Activated CD4-positive, alpha-beta memory T cell treated with anti-CD3 and anti-CD28 coated beads for 36 hours (primary cell): ENCODE measurements at places on chromosomes 3 and 15. TPM values are rescaled to one million over a fixed set of nuclear protein-coding genes. Genes with fewer than 3 reads are reported as not detected.

GREM1 gene
- not detected for total RNA-seq

- no peaks in the 10 kb centered on the region for H3K36me3 ChIP-seq
- no peak overlapping the region for H3K27ac ChIP-seq
- no peak overlapping the region for H3K4me3 ChIP-seq
- DNase-seq: no peak
- H3K4me1 ChIP-seq: no peaks in the 10 kb centered on the region
Observed at GRCh38 chr3:126160243-126161210, 19.9 kb downstream of the ALDH1L1 start.

ERICH6 gene
- total RNA-seq: not detected

LRRIQ4 gene
- not detected for total RNA-seq

GRCh38 chr3:179323197-179324110 lies 623 bp downstream of the ZNF639 start:
- H3K36me3 ChIP-seq: peaks cover 16% of the 10 kb centered on the region
- peak overlapping the region; percentile 90 for H3K4me3 ChIP-seq
- DNase-seq: peak; percentile 71

GRCh38 chr3:94101860-94102259 lies 39.0 kb downstream of the NSUN3 start:
- H3K4me1 ChIP-seq: no peaks in the 10 kb centered on the region
- DNase-seq: no peak
- H3K36me3 ChIP-seq: peaks cover 22% of the 10 kb centered on the region
- H3K4me3 ChIP-seq: no peak overlapping the region
